ENCODE measurements at places on chromosomes 6 and 20.

- DNase-seq = no peak
These were observed 9.6 kb upstream of the BPHL start for GRCh38 chr6:3108746-3109414.

- peak; percentile 78 for DNase-seq
These were observed 55.7 kb upstream of the PRND start for GRCh38 chr20:4666001-4666479.

DNA sequence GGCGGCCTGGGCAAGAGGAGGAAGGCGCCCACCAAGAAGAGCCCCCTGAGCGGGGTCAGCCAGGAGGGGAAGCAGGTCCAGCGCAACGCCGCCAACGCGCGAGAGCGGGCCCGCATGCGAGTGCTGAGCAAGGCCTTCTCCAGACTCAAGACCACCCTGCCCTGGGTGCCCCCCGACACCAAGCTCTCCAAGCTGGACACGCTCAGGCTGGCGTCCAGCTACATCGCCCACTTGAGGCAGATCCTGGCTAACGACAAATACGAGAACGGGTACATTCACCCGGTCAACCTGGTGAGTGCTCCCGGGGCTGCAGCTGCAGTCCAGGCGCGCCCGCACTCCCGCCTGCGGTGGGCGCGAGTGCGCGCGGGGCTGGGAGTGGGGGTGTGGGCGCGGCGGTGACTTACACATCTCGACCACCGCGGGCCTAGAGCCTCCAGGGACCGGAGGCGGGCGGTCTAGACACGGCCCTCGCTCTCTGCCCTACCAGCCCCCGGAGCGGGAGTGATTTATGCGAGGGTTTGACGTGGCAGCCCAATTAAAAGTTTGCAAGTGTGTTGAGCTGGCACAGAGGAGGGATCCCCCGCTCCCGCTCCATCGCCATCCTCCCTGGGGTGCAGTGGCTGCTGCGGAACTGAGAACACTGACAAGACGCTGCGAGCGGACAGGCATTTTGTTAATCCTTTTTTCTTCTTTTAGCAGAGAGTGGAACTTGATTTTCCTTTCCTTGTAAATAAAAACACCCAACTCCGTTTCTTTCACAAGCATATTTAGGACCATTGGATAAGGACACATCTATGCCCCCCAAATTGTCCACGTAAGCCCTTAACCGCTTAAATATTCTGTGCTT, 867 bp downstream of the TCF21 start:
- DNase-seq = no peak

GRCh38 chr6:66851930-66852329, 1144.9 kb upstream of the EYS start:
- no peak for DNase-seq

GRCh38 chr6:89145091-89145955, 532 bp upstream of the PM20D2 start:
- peak; percentile 32 for DNase-seq

- peak; percentile 74 for DNase-seq
These were observed 130.5 kb downstream of the CEBPB start for GRCh38 chr20:50320901-50321796.

DNA sequence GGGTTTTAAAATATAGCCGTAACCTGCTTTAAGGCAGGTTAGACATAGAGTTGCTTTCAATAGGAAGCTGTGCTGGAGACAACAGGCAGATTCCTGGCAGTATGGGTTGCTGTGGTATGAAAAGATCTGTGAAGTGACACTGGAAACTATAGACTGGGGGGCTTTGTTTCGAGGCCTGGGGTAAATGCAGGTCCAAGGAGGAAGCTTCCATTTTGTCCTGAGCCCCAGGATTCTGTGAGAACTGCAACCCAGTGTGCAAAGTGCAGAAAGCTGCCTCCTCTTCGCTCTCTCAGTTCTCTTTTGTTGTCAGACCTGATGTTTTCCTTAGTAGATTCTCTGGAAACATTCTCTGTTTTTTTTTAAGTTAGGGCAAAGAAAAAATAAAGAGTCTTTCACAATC, 86.9 kb downstream of the LYRM4 start:
- DNase-seq = no peak

DNA sequence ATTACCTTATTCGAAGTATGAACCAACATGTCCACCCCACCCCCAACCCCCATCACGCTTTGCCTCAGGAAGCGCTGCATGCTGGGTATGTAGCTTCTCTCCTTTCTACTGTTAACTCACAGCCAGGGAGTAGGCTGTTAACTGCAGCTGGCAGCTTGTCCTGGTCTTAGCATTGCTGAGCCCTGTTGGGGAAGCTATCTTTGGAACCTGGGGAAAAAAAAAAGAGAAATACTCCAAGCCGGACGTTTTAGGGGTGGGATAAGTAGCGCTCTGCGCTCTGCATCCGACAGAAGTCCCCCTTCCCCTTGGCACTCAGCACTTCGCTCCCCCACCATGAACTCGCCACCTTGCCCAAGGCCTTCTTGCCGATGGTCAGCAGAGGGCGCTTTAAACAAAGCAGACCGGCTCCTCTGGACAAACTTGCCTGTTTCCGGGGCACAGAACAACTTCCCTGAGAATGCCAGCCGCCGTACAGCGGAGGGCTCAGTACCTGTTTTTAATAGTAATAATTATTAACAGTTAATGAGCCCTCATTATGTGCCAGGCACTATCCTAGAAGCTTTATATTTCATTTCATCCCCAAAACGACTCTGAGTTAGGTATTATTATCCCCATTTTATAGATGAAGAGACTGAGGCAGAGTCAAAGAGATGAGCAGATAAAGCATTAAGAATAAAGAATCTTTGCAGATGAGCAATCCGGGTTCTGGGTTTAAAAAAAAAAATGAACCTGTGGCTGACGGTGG, 35.2 kb upstream of the MDFI start:
- peak; percentile 57 for DNase-seq

GRCh38 chr20:9392892-9393857, 121.2 kb upstream of the LAMP5 start:
- peak; percentile 86 for DNase-seq

DNA sequence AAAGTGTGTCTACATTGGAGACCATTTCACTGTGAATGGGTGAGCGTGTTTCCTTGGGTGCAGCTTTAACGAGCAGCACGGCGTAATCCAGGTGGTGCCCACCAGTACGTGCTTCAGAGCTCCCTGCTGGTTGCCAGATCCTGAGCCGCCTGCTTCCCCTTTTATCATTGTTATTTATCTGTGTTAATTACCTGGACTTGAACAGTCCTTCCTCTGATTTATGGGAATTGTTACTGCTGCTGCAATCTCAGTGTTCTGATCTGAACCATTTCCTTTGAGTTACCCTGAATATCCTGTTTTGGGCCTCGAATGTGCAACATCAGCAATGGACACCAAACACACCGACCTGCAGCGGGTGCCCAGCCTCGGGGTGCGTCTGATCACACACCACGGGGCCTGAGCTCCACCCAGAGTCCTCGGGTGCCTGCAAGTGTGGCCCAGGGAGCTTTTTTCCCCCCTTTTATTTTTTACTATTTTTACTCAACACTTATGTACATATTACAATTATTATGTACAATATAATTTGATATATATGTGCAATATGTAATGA, 81.3 kb downstream of the RPP40 start:
- no peak for DNase-seq

DNA sequence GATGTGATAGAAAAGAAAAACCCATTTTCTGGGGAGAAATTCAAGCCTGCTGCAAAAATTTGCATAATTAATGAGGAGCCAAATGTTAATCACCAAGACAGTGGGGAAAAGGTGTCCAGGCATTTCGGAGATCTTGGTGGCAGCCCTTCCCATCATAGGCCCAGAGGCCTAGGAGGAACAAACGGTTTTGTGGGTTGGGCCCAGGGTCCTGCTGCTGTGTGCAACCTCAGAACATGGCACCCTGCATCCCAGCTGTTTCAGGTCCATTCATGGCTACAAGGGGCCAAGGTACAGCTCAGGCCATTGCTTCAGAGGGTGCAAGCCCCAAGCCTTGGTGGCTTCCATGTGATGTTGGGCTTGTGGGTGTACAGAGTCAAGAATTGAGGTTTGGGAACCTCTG, 189.8 kb upstream of the IMPG1 start:
- no peak for DNase-seq

- no peak for DNase-seq
These were observed 15.4 kb upstream of the SNHG17 start for GRCh38 chr20:38450412-38450975.
